ENCODE measurements at places on chromosomes 2 and 18. TPM values are rescaled to one million over a fixed set of nuclear protein-coding genes. Genes with fewer than 3 reads are reported as not detected.

Gene SERPINE2
- 1,671 TPM for total RNA-seq

DNA sequence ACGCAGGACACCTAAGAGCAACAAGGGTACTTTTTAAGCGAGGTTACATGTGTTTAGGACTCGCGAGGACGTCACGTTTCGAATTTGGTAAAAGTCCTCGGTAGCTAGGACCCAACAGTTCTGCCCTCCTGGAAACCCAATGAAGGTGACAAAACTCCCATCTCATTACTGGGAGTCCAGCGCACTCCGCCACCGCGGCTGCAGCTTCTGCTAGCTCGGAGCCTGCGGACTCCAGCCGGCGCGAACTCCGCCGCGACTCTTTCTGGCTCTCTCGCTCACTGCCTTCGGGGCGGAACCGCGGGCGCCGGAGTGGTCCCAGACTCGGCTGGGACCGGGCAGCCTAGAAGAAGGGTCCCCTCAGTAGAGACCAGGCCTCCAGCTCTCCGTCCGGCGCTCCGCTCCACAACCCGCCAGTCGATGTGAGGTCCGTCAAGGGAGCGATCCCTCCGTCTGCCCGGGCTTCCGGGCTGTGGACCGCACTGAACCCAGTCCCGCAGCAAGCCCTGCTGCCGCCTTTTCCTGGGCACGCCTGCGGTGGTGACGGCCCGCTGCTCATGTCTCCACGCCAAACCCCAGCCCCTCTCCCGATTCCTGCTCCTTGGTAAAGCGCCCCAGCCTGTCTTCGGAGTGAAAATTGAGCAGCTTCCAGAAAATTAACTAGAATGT lies 3.0 kb upstream of the OSR1 start:
- peak; percentile 71 for DNase-seq

Gene NEURL3
- not detected for total RNA-seq

DNA sequence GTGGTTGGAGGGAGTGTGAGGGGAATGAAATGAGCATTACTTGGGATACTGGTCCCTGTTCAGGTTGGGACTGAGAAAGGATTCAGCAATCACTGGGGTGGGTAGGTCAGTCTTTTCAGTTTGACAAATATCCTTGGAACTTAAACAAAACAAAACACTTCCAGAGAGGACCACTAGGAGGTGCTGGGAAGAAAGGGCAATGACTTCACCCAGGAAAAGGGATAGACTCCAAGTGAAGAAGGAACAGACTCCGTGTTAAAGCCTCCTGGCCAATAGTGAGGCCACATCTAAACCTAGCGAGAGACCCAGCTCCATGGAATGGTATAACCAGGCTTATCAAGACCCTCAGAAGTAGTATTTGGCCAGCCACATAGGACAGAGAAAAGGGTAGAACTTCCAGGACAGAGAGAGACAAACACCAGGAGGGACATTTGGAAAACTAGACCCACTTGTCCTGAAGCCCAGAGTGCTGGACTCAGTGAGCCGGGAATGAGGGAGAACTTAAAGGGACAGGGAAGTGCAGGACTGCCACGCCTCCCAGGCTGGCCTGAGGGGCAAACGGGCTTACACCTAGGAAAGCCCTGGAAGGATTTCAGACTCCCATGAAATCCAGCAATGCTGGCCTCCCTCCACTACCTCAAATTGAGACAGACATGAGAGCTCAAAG lies 19.6 kb upstream of the KCNG3 start:
- peak; percentile 71 for DNase-seq

- DNase-seq, result no peak
Measured at GRCh38 chr2:182228073-182228473, 198.8 kb downstream of the PDE1A start.

Gene SLC4A5
- total RNA-seq, result 0.38 TPM

DNA sequence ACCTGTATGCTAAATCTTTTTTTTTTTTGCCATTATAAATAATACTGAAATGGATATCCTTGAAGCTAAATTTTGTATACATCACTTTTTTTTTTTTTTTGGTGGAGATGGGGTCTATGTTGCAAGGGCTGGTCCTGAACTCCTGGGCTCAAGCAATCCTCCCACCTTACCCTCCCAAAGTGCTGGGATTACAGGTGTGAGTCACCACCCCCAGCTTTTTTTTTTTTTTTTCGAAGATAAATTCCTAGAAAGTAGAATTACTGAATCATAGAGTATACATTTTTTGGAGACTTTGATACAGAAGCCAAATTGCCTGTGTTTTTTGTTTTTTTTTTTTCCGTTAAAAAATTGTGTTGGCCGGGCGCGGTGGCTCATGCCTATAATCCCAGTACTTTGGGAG lies 51.0 kb upstream of the MCFD2 start:
- no peak for DNase-seq

Gene SLC5A7
- total RNA-seq, result not detected

GRCh38 chr18:4119127-4119648 lies 335.9 kb downstream of the DLGAP1 start:
- no peak for DNase-seq

DNA sequence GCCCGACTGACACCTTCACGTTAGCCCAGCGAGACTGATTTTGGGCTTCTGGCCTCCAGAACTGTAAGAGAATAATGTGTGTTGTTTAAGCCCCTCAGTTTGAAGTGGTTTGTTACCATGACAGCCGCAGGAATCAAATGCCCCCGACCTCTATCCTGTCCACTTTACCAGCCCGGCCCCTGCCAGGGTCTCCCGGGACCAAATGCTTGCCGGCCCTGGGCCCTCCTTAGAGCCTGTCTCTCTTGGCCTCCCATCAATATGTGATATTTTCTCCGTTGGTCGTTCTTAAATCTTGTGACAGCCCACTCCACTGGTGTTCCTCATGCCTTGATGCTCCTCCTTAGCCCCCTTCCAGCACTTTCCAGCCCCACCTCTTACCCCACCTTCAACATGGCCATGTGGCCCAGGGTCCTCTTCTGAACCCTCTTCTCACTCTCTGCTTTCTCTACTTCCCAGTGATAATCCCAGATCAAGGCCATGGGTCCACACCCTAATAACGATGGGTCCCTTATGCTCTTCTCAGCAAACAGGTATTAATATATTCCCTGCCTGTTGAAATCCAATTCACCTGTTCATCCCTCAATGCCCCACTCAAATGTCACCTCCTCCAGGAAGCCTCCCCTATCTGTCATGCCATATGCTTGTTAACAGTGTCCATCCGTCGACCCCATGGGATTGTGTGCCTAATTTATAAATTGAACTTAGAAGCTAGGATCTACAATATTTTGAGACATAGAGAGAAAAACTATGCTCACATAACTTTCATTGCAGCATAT lies 192.8 kb downstream of the ZFP36L2 start:
- DNase-seq, result no peak

GRCh38 chr2:70261501-70261900 lies 3.6 kb downstream of the PCYOX1 start:
- DNase-seq, result no peak

DNA sequence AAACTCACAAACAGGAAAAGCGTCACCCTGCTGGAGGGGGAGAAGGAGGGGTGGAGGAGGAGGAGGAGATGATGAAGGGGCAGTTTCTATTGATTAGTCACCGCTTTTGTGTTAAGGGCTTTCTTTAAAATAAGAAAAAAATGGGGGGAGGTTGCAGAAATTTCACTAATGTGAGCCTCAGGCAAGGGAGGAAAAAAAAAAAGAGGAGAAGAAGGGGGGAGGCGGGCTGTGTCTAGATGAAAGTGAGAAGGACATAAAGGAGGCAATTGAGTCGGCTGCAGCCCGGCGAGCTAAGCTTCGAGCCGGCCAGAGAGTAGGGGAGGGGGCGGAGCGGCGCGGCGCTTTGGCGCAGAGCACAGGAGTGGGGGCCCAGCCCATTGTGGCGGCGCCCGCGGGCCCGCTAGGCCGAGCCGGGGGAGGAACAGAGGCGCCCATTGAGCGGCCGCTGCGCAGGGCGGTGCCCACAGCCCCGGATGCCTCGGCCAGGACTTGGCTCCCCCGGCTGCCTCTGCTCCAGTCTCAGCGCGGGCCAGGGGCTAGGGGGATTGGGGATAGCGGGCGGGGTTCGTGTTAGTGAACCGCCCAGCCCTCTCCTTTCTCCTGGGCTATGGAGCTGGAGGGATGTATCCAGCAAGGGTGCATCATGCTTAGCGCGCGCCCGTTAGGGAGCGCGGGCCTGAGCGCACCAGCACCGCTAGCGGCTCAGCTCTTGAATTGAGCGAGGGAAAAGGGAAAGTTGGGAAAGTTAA lies 7.9 kb downstream of the PAX3 start:
- DNase-seq, result peak; percentile 21

DNA sequence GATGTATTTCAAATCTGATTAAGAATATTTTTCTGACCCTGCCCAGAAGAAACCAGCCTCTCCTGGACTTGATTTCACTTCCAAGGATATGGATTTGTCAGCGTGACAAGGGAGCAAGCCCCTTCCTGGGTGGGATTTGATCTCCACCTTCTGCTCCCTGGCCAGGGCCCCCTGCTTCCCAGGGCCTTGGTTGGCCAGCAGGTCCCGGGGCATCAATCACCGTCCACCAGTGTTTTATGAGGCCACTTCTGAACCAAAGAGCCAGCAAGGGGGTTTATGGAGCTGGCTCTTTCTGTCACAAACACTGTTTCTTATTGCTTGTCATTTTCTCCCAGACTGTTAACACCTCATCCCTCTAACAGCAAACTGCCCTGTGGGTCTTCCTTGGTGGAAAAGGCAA lies 320.5 kb upstream of the SKOR2 start:
- no peak for DNase-seq

- DNase-seq, result no peak
Measured at GRCh38 chr2:50863218-50863617, 168.7 kb downstream of the NRXN1 start.

- DNase-seq, result no peak
Measured at GRCh38 chr18:36547544-36547943, 250.0 kb downstream of the FHOD3 start.

- DNase-seq, result no peak
Measured at GRCh38 chr2:111670776-111671175, 213.2 kb downstream of the ANAPC1 start.

DNA sequence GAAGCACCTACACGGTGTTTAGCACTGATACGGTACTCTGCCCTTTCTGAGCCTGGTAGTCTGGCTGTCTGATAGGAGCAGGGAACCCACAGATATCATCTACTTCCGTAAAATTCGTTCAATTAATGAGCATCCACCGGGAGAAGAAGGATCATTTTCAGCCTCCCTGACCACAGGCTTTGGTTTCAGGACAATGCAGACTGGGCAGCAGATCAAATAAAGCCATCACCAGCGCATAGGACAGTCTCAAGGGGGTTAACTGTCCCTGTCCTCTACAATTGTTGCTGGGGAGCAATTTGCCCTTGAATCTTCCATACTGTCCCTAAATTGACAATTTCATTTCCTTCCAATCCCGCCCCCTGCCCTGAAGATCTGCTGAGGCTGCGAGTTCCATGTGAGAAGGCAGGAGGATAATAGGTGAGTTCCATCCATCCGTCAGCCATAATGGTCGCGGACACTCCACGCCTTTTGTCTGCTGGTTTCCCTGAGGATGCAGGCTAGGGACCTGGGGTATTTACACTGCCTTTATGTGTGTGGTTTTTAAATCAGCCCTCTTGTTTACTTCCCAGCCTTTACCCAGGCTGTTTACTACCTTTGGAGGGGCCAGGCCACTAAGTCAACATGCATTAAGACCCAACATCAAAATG lies 110.0 kb downstream of the MYCN start:
- DNase-seq, result no peak

- DNase-seq, result peak; percentile 40
Measured at GRCh38 chr18:35703043-35703688, 121.6 kb downstream of the GALNT1 start.

GRCh38 chr2:85772841-85773491 lies 19.2 kb downstream of the ATOH8 start:
- peak; percentile 53 for DNase-seq
